ENCODE measurements at places on chromosomes 6 and 20.

- no peak for DNase-seq
Observed at GRCh38 chr6:100455230-100456124, 9.2 kb downstream of the SIM1 start.

- DNase-seq, result no peak
Observed at GRCh38 chr6:89081129-89081422, 525 bp downstream of the PNRC1 start.

DNA sequence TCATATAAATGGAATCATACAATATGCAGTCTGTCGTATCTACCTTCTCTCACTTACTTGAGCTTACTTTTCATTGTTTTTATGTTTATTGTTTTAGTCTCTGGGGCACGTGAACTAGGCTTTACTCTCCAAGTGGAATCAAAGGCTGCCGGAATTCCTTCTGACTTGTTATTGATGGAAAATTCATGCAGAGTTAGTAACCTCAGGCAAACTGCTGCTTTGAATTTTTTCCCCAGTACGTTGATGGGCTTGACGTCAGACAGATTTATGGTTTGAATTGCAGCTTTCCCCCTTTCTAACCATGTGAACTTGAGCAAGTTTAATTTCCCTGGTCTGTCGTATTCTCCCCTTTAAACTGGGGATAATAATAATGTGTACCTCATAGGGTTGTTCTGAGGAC lies 68.6 kb downstream of the ZDHHC14 start:
- no peak for DNase-seq

- no peak for DNase-seq
Observed at GRCh38 chr6:19697744-19698290, 139.4 kb upstream of the ID4 start.

DNA sequence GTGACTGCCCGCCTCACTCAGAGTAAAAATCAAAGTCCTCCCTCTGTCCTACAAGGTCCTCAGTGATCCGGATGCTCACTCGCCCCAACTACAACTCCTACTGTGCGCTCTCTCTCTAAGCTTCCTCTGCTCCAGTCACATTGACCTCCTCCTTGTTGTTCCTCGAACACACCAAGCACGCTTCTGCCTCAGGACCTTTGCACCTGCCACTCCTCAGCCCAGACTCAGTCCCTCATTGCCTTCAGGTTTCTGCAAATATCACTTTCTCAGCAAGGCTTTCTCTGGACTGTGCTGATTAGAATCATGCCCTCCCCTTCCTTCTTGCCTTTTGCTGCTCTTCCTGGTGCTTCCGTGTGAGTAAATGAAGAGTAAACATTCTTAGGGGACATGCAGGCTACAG lies 41.6 kb downstream of the SULF2 start:
- no peak for DNase-seq

DNA sequence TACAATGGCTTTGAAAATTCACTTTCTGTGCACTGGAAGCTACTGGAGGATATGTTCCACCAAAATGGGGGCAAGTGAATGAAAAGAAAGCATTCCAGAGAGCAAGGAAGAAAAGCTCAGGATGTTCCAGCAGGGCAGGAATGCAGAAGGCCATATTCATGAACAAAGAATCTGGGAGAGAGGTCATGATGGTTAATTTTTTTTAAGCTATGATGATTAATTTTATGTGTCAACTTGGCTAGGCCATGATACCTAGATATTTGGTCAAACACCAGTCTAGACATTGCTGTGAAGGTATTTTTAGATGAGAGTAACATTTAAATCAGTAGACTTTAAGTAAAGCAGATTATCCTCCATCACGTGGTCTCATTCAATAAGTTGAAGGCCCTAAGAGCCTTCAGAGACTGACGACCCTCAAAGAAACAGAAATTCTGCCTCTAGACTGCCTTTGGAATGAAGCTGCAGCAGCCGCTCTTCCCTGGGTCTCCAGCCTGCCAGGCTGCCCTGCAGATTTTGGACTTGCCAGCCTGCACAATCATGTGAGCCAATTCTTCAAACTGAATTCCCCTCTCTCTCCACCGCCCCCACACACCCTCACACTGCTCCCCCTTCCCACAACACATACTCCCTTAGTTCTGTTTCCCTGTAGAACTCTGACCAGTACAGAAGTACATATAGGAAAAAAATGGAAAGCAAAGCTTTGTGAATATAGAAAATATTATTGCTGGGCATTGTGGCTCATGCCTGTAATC lies 20.1 kb upstream of the GCM1 start:
- DNase-seq, result no peak

DNA sequence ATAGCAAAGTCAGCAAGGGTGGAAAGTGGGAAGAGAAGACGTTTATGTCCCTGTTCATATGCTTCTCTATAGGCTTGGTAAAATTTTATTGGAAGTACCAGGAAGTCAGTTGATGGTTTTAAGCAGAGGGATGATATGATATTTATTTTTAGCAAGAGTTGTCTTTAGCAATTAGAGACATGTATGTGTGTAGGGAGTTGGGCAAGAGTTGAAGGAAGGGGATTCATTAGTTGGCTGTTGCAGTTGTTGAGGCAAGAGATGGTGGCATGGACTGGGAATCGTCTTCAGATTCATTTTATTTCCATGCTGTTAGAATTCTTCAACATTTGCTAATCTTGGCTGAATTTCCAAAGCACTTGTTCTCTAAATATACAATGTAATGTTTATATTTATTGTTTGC lies 85.6 kb downstream of the QKI start:
- DNase-seq, result no peak

GRCh38 chr20:62662422-62662821 lies 20.1 kb downstream of the SLCO4A1 start:
- no peak for DNase-seq

GRCh38 chr20:36268440-36269342 lies 32.4 kb downstream of the AAR2 start:
- DNase-seq, result no peak

- DNase-seq, result no peak
Observed at GRCh38 chr6:153130515-153131036, 506 bp downstream of the RGS17 start.

- no peak for DNase-seq
Observed at GRCh38 chr6:149267072-149267471, 50.4 kb upstream of the TAB2 start.

GRCh38 chr6:96889146-96889545 lies 8.5 kb downstream of the NDUFAF4 start:
- DNase-seq, result no peak

DNA sequence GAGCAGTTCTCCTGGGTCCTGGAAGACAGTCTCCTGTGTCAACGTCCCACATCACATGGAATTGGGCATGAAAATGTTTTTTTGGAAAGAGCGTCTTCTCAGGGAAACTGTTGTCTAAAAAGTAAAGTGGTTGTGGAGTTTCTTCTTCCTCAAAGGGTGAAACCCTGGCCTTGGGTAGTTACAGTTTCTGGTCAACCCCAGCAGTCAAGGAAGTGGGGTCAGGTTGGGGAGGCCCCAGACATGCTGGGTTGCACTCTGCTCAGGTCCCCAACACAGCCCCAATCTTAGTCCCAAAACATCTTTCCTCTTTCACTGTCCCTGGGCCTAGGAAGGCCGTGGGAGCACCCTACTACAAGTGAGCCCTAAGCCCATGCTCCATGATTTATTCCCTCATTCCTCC lies 996 bp upstream of the NFKBIE start:
- DNase-seq, result no peak

DNA sequence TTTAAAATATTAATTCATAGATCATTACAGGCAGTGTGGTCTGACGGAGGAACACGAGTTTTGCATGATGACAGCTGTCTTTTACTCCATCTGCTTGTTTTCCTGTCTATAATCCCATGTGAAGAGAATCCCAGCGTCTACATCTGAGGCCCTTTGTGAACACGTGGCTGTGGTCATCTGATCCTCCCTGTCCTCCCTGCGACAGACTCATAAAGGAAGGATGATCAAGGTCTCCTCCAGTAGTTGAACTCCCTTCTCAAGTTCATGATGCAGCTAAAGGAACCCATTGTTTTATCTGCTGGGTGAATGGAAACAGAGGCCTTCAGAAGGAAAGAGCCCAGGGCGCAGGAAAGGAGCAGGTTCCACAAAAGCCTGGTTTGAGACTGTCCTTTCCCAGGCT lies 435.8 kb upstream of the JARID2 start:
- DNase-seq, result no peak

DNA sequence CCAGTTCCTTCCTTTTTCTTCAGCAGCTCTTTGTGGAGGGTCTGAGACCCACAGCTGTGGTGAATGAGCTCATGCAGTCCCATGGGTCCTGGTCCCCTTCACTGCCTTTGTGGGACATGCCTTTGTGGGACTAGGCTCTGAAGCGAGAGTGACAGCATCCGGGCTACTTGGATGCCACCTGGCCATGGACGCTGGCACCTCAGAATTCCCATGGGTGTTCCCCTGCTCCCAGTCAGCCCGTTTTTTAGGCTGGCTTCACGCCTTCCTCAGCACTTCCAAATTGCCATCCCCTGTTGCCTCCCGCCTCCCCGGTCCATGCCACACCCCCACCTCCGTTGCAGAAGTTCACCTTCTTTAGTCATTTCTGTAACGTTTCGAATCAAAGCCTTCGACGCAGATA lies 45.1 kb downstream of the RAMACL start:
- DNase-seq, result no peak

GRCh38 chr6:111600588-111601445 lies 4.9 kb downstream of the TRAF3IP2 start:
- no peak for DNase-seq

DNA sequence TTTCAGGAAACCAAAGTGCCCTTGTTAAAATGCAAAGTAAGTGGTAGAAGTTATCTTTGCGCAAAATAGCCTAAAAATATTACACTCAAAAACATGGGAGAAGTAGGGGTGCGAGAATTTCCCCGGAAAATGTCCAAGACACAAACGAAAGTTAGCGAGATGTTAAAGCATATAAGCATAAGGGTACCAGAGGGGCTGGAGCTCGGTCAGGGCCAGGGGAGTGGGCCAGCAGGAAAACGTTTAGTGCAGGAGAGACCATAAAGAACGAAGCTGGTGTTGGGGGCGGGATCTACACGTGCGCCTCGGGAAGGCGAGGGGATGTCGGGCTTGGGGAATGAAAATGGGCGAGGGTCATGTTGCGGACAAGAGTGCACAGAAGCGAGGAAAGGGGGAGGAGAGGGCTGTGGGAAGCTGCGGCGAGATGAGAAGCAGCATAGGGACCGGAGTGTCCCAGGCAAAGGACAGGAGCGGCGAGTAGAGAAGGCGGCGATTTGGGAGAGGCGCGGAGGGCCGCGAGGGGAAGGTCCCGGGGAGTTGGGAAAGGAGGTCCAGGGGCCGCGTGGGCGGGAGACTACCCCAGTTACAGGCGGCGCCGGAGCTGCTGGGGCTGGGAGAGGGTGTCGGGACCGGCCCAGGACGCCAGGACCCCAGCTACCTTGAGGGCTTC lies 600 bp downstream of the XPO5 start:
- DNase-seq, result no peak

GRCh38 chr6:40328986-40329545 lies 258.1 kb downstream of the LRFN2 start:
- no peak for DNase-seq

GRCh38 chr6:37940074-37940847 lies 120.7 kb downstream of the ZFAND3 start:
- DNase-seq, result no peak

DNA sequence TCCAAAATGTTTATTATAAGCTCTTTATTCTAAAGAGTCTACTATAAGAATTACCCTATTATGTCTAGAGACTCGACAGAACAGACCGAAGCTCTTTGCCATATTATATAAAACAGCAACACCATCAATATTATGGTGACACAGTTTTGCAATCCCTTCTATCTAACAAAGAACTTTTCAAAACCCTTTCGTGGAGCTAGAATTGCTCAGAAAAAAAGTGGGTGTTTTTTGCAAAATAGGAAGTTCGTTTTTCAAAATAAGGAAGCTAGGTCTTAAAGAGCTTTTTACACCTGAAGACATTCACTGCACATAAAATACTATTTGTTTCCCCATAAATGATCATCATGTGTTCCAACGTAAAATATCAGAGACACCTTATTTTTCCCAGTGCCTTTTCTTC lies 240.0 kb downstream of the FOXC1 start:
- no peak for DNase-seq

GRCh38 chr6:47714802-47715201 lies 16.4 kb downstream of the ADGRF4 start:
- no peak for DNase-seq

DNA sequence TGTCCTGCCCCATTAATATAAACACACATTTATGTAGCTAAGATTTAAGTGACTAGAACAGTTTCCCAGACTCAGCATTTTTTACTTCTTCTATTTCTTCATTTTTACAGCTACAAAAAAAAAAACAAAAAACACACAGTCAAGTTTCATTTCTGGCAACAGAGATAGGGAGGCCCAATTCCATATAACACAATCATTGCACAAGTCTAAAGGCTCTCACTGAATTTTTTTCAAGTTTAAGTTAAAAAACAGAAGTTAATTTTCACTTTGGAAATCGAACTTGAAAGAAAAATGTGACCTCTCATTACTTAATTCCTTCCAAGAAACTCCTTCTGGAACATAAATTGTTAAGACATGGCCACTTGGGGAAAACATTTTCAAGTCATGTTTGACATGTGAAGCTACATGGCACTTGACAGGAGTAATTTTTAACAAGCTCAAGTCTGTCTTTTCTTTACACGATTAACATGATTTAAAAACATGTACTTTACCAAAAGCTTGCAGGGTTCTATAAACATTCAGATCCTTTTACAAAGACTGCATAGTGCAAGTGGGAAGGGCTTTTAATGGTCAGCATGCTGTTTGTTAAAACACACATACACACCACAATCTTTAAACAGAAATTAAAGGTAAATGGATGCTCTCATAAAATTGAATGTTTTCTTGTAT lies 100.1 kb upstream of the CCDC28A start:
- DNase-seq, result no peak

DNA sequence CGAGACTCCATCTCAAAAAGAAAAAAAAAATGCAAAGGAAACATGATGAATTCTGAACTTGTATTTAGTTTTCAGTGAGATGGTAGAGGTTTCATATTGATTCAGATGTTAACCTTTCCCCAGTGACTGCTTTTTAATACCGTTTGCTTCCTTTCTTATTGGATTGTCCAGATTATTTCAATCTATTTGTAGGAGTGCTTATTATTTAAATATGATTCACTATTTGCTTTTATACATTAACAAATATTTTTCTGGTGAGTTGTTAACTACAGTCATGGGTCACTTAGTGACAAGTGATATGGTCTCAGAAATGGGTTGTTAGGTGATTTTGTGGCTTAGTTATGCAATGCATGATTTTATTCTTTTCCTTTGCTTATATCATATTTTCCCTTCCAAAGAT lies 8.4 kb downstream of the PI3 start:
- no peak for DNase-seq

DNA sequence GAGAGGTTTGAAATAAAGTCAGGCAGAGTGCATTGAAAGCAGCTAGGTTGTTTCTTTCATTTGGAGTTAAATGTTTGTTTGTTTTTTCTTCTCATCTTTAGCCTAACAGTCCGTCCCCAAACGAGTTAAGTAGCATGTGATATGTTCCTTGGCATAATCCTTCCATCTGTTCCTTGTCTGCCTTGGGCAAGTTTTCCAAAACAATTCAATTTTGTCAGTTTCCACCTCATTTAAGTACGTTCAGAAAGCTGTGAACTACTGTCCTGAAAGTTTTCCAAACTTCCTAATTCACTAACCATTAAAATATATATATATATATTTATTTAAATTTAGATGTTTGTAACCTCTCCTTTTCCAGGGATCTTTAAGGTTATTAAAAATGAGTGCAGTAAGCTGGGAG lies 61.8 kb upstream of the HDAC2 start:
- no peak for DNase-seq

- DNase-seq, result no peak
Observed at GRCh38 chr6:84260926-84261325, 33.5 kb upstream of the CEP162 start.
